Fibroblast of mammary gland (primary cell): ENCODE measurements at places on chromosomes 7 and 10.

DNA sequence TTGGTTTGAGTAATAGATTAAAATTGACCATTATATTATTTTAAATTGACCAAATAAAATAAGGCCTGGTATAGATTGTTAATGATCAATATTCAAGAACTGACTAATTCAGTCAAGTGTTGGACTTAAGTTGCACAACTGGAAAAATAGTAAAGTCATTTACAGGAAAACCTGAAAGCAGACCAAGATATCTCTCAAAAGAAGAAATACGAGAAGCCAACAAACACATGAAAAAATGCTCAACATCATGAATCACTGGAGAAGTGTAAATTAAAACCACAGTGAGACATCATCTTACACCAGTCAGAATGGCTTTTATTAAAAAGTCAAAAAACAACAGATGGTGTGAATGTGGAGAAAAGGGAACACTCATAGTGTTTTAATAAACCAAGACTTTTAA is 80.4 kb upstream of the MALRD1 start:
- DNase-seq = no peak

GRCh38 chr10:88987243-88987725 is 3.3 kb upstream of the FAS start:
- DNase-seq = no peak

DNA sequence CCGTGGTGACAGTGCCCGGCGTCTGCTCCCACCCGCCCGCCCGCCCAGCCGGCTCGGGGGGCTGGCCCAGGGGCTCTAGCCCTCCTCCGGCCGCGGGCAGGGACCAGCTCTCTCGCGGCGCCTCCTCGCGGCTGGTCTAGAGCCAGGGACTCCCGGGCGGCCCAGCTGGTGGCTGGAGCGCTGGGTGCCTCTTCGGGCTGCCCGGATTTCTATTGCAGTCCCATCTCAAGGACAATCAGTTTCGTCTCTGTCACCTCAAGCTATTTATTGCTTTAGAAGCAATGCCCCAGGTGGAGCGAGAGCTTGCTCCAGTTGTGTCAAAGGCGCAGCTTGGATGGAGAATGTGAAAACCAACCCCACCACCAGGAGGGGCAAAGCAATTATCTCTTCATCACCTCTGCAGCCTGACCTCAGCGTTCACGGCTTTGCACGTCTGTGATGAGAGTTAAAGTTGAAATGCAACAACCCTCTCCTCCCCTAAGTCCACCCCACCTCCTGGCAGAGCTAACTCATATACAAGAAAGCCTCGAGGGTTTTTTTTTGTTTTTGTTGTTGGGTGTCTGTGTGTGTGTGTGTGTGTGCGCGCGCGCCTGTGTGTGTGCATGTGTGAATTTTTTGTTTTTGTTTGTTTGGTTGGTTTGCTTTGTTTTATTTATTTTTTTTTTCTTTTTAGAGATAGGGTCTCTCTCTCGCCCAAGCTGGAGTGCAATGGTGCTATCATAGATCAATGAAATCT is at the start of gene ITGA8:
Gene ITGA8, minus strand, starts transcription at position 24 of the 736 bp plus-strand sequence. CDS start 151 bp downstream, outside the sequence.
- peak; percentile 39 for DNase-seq

- no peak for DNase-seq
These were observed 182.1 kb downstream of the VTI1A start for GRCh38 chr10:112628951-112629609.

DNA sequence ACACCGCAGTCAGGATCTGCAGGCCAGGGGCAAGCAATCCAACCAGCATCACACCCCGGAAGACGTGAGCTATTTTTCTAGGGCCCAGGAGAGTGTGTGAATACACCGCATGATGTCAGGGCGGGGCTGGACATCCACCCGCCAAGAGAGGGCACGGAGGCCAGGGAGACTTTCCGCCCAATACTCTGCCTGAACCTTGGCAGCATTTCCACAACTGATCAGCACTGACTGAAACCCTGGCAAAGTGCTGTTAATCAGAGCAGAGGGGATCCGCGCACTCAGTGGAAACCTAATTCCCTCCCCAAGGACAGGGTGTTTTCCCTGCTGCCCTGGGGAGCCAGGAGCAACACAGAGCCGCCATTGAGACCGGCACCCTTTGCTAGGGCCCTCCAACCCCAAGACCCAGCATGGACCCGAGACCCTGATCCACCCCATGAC is 8.2 kb downstream of the MAD1L1 start:
- DNase-seq = no peak
